ENCODE measurements at places on chromosomes 7 and 10. TPM values are rescaled to one million over a fixed set of nuclear protein-coding genes. Genes with fewer than 3 reads are reported as not detected.

The FAM237B gene
- not detected for total RNA-seq

DNA sequence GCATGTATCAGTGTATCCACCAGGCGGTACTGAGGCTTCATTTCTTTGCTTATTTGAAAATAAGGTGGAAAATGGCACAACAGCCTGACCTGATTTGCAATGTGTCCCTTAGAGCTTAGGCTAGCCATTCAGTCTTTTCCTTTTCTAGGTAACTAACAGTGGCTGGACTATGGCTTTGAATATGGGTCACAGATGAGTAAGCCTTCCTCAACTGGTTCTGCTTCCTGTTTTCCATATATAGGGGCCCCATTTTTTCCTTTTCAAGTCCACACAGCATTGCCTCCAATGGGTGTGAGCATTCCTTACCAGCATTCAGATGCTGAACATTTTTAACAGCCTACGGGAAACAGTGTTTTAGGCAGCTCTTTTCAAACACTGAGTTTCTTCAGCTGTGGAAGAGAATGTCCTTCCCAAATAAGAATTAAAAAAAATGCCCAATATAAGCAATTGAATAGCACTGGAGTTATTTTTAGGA lies 3.9 kb upstream of the ITGB1 start:
- DNase-seq = peak; percentile 82

DNA sequence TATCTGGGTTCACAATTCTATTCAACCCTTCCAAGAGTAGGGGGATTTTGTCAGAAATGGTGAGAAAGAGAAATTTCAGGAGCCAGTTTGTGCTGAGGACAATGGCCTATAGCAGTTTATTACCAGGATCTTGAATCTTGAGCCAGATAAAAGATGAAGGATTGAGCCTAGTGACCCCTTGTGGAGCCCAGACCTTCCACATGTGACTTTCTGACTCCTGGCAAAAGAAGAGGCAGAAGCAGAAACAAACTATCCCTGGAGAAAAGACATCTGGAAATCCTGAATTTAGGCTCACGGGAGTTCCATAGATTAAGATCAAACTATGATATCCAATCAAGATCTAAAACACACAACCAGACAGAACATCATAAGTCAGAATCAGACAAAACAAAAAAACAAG lies 60.9 kb upstream of the CHRM2 start:
- DNase-seq = no peak

DNA sequence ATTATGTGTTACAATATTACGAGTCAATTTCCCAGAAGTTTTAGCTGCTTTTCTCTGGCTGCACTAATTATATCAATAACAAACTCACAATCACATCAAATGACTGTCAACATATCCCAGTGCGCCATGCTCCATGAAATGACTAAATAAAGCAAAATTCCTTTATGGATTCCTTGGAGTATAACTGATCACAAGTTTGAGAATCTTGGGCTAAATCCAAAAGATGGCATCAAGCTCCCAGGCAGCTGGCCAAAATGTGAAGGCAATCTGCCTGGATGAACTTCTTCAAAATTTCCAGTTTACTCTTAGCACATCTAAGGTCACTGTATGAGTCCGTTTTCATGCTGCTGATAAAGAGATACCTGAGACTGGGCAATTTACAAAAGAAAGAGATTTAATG lies 210.8 kb downstream of the CCSER2 start:
- DNase-seq = no peak

- no peak for DNase-seq
Observed at GRCh38 chr10:120186506-120186905, 270.5 kb upstream of the PLPP4 start.

DNA sequence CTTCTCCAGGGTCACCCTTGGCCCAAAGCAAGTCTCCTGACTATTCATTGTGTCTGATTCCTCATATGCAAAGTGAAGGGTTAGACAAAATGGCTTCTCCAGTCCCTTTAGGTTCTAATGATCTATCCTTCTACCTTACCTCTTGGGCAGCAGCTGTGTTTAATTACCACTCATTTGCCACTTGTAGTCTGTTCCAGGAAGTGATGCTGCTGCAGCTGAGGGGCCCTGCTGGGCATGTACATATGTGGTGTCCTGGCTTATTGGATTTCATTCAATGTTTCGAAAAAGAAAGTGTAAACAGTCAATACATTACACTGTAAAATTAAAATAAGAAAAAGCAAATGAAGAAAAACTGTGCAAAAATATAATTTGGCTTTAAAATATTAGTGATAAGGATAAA lies 36.6 kb downstream of the SCIN start:
- peak; percentile 13 for DNase-seq

- peak; percentile 16 for DNase-seq
Observed at GRCh38 chr7:122013065-122013464, 131.0 kb downstream of the AASS start.

DNA sequence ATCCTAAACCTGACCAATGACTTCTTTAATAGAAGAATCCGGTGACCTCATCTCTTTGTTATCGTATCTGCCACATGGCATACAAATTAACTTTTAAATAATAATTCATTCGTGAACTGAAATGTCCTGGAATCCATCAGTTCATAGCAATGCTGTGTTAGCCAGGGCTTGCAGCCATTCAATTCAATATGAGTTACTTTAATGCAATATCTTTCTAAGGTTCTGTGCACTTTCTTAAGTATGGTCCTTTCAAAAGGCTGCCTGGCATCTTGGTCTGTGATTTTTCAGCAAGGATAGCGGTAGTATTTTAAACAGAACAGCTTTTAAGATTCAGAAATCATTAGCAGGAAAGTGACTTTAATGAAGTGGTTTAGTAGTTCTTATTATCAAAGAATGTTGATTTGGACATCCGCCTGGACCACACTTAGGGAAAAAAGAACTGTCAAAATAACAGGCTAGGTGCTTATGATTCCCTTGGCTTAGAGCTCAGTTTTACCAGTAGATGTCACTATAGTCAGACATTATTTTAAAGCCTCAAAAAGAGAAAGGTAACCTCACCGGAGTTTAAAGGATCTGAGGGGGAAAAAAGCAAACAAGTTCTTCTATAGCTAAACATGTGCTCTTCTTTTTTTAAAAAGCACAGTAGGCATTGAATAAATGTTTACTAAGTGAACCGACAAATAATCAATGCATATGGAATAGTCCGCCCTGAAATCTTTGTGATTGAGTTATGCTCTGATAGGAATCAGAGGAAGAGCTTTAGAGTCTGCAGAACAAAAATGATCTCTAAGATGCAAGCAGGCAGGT lies 22.7 kb downstream of the SLC35G1 start:
- DNase-seq = peak; percentile 49
